GM23248 (cell line): ENCODE measurements at places on chromosomes 12 and 14.

DNA sequence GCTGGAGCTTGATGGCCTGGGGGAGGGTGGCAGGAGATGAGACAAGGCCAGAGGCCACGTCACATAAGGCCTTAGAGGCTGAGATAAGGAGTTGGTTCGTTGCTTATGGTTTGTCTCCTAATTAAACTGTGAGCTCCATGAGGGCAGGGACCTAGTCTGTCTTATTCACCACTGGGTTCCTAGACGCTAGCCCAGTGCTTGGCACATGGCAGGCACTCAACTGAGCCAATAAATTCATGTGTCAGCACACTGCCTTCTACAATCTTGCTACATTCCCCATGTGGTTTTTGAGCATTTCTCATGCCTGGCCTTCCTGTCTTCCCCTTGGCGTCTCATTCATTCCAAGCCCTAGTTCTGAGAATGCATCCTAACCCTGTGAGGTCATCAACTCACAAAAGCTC lies 92.5 kb upstream of the MED13L start:
- DNase-seq, result peak; percentile 75

GRCh38 chr14:92563359-92563758 lies 49.8 kb downstream of the RIN3 start:
- peak; percentile 69 for DNase-seq

GRCh38 chr12:4663971-4664505 lies 15.1 kb downstream of the NDUFA9 start:
- peak; percentile 93 for DNase-seq

GRCh38 chr12:84636801-84637290 lies 275.8 kb downstream of the SLC6A15 start:
- DNase-seq, result peak; percentile 43

DNA sequence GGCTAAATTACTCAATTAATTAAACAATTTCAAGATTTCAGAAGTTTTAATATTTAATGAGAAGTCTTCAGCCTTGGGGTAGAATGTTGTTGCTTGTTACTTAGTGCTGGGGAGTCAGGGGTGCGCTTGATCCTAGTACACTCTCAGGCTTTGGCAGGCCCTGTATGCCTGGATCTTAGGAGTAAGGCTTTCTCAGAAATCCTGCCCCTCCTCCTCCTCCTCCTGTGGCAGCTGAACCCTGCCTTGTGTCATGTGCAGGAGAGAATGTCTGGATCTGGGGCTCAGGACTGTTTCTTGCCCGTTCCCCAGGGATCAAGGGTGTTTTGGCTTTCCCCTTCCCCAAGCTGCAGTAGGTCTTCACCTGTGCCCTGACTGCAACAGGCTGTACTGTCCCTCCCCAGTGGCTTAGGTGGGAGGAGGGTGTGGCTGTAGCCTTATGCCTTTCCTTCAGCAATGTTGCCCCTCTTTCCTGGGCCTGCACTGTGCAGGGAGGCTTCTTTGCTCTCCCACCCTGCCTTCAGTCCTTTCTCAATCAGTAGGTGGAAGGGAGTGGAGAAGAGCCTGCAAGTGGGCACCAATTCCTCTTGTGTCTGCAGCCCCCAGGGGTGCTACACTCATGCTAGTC lies 108.2 kb downstream of the SLC38A6 start:
- DNase-seq, result no peak

GRCh38 chr12:68403711-68404110 lies 71.5 kb upstream of the MDM1 start:
- DNase-seq, result no peak

DNA sequence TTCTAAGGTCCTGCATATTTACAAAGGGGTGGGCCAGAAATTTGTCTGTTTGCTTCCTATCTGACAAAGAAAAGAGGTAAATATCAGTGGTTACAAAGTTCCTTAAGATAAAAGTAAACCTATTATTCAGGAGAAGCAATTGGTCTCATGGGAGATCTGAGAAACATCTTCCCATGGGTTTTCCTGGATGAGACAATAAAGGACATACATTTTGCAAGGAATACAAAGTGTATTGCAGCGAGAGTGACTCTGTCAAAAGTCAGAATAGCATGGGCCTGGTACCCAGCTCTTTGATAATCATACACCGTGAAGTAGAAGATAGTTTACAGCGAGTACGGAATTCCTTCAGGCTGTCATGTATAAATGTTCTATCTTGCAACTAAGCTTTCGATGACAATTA lies 14.2 kb downstream of the LRRK2 start:
- DNase-seq, result no peak

GRCh38 chr12:45216230-45216982 lies 511 bp downstream of the ANO6 start:
- DNase-seq, result peak; percentile 73

DNA sequence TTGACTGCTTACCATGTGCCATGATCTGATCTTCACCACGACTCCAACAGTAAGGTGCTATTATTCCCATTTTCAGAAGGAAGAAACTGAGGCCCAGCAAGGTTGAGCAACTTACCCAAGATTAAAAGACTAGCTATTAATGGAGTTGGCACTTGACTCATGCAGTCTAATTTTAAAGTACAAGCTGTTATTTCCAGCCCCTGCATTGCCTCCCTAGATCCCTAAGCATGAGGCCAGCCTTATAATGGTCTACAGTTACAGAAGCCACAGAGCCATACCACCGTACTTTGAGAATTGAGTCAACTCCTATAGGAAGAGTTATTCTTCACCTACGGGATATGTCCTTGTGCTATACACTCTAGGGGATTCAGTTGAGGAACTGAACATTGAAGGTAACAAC lies 66.7 kb upstream of the RBM19 start:
- no peak for DNase-seq
